ENCODE measurements at places on chromosomes 11 and 22.

DNA sequence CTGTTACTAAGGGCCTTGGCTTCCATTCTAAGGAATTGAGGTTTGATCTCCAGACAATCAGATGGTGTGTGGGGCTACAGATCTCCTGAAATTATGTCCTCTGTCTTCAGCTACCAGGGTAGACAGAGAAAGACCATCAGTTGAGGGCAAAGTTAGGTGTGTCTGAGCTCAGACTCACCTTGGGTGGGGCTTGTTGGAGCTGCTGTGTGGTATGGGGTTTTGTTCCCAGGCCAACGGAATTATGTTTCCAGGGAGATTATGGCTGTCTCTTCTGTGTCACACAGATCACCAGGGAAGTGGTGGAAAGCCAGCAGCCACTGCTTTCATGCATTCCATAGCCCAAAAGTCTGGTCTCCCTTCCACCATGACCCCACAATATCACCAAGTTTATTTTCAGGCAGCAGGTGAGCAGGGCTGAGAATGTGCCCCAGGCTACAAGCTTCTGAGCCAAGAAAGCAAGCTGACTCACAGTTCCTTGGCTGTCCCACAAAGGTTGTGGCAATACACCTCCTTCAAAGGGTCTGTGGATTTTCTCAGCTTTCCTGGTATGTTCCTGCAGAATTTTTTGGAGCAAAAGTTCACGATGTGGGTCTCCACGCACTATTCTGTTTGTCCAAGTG, 714.9 kb downstream of the LUZP2 start:
- no peak for DNase-seq

DNA sequence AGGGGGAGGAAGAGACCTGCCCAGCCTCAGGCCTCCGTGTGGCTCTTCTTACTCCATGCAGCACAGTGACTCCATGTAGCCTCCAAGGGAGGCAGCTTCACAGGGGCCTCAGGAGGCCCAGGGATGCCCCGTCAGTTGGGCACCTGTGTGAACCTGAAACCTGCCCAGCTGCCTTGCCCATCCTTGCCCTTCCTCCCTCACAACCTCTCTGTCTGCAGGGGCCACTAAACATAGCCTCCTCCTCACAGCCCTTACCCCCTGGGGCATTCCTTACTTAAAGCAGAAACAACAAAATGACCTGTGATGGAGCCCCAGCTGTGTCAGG, 7.1 kb downstream of the LRRC32 start:
- no peak for DNase-seq

GRCh38 chr11:4607096-4607495, 935 bp downstream of the TRIM68 start:
- DNase-seq = no peak

GRCh38 chr22:43154887-43155536, 3.7 kb downstream of the TSPO start:
- DNase-seq = no peak

DNA sequence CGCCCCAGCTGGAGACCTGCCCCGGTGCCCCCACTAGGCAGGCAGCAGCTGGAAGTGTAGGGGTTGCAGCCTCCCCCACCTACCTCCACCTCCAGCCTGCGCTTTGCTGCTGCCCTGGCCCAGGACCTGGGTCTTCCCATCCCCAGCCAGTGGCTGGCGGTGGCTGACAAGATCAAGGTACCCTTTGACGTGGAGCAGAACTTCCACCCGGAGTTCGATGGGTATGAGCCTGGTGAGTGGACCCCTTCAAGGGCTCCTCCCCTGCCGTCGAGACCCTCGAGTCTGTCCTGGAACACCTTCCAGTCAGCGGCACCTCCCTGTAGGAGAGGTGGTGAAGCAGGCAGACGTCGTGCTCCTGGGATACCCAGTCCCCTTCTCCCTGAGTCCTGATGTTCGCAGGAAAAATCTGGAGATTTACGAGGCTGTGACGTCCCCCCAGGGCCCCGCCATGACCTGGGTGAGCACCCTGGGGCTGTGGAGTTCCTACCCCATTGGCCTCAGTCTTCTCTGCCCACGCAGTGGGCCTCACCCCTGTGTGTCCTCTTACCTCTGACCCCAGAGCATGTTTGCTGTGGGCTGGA, 4.4 kb downstream of the PGGHG start:
- DNase-seq = no peak

DNA sequence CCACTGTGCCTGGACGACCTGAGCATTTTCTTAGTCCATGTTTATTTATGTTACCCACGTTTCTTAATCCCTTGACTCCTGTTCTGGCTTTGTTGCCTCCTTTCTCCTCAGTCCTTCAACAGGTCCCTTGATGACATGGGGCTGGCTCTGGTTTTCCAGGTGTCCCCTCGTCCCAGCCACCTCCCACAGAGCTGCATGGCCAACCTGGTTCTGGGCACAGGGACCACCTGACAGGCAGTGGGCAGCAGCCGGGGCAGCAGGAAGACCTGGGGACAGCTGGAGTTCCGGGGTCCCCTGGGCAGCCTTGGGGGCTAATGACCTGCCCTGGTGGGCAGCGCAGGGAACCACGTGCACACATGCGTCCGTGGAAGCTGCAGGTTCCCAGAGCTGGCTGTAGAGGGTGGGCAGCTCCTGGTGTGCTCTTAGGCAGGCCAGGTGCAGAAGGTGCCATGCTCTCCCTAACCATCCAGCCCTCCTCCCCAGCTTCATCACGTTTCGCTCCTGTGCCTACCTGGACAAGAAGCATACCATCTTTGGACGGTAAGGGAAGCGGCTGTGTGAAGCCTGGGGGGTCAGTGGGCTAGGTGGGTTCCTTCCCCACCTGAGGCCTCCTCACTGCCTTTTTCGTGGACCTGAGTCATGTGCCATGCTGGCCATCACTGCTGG, 27.7 kb downstream of the PPIL2 start:
- DNase-seq = no peak

DNA sequence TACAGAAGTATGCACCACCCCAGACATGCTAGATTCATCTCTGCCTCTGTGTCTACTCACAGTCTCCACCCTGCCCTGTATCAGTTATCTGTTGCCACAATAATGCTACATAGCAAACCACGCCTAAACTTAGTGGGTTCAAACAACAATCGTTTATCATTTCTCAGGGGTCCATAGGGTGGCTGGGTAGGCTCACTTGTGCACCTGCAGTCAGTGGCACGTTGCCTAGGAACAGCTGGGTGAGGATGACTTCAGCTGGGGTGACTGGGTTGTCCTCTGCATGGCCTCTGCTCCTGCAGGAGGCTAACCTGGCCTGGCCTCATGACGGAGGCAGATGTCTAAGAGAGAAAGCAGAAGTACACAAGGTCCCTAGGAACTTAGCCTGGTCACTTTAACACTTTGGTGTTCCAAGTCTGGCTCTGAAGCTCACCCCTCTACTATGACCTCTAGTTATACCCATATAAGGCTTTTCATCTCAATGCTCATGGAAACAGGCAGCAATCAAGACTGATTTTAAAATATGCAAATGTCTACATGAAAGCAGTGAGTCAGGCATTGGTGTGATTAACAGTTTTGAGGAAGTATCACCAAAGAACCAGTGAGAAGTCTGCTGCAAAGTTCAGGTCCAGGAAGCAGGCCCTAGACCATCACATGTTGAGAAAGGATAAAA, 10.7 kb downstream of the OLFML1 start:
- DNase-seq = no peak

DNA sequence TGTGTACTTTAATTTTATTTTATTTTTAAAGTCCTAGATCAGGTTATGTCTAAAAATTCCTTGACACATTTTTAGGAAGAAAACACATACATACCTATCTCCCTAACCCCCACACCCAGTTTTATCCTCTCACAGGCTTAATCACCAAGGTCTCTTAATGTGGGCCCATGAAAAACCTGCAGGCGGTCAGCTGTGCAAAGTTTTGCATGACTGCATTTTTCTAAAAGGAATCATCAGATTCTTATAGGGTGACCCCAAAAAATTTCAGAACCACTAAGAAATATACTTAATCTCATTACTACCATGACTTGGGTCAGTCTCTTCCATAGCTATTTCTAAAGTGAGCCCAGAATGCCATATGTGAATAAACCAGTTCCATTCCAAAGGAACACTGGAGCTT, 19.8 kb downstream of the SAA1 start:
- no peak for DNase-seq

GRCh38 chr11:69436041-69436982, 45.2 kb upstream of the LINC01488 start:
- DNase-seq = no peak

- peak; percentile 41 for DNase-seq
Observed at GRCh38 chr22:23385678-23386631, 194.1 kb downstream of the IGLL1 start.

DNA sequence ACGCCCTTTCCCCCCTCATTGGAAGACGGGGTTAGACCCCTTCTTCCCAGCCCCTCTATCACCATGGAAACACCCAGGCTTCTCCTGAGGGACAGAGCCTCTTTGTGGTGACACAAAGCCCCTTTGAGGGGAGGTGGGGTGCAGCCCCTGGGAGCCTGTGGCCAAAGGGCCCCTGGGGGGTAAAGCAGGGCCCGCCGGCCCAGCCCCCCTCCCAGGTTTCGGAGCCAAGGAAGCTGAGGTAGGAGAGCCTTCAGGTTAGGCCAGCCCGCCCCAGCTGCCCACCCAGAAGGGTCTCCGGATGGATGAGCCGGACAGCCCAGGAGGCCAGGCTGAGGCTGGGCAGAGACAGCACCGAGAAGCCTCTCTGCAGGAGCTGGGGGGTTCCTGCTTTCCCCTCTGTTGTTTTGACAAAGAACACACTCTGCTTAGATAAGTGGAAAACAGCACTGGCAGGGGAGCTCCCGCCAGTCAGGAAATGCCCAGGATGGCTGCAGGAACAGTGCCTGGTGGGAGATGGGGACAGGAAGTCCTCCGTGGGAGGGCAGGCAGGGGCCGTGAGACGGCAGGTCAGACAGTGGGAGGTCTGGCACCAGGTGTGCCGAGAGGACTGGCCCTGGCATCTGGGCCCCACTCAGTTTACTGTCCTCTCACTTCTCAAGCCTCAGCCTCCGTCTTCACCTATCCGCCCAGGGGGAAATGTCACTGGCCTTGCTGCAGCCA, 18.2 kb downstream of the ARVCF start:
- no peak for DNase-seq

DNA sequence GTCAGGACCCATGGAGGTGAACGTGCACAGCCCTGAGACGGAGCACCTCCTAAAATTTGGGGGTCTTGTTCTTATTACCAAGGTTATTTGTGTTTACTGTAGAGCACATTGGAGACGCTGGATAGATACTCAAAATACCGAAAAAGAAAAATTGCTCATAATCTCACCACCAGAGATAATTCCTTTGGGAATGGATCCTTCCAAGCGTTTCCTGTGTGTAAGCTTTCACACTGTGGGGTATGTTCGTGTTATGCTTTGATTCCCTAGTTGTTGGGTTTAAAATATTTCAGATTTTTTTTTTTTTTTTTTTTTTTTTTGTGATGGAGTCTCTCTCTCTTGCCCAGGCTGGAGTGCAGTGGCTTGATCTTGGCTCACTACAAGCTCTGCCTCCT, 14.1 kb upstream of the MRGPRD start:
- DNase-seq = no peak

DNA sequence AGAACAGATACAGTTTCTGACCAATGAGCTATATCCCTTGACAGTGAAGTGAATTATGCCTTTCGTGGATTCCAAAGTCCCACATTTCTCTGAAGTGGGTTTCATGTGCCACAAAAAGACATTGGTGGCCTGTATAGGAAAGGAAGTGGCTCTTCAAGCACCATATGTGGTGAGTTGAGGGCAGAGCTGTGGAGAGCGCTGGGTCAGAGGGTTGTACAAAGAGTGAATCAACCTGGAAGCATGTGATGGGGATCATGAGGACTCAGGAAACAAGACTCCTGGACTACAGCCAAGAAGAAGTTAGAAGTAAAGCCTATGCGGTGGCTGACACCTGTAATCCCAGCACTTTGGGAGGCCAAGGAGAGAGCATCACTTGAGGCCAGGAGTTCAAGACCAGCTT, 579 bp upstream of the SLC5A4 start:
- DNase-seq = no peak

- no peak for DNase-seq
Observed at GRCh38 chr11:11814614-11815452, 26.9 kb upstream of the USP47 start.

GRCh38 chr11:122345586-122345985, 229.6 kb upstream of the BLID start:
- DNase-seq = no peak

GRCh38 chr11:64406221-64406946, 47.4 kb downstream of the RPS6KA4 start:
- no peak for DNase-seq

DNA sequence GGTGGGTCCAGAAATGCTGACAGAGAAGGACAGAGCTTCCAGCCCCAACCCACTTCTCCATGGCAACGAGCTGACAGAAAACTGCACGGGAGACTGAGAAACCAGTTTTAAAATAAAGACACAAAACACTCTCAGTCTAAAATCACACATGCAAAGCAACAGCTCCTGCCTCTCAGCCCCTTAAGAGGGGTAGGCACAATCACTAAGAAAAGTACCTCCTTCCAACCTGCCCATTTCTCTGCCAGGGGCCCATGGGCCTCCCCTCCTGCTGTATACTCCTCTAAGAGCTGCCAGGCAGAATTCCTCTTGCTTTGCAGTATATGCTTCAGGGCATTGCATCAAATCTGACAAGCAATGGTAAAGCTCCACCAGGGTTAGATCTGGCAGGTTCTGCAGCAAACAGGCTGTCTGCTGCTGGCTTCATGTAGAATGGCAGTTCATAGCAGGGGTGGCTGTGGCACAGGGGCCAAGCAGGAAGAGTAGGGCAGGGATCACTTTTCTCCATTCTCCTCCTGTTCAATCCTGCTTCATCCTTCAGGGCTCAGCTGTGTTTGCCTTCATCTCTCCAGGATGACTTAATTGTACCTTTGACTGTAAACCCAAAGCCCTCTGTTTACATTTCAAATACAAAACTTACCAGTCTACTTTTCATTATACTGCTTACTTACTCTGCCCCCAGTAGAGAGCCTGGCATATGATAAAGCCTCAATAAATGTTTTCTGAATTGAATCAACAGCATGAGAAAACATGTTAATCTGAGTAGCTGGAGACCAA, 77.7 kb downstream of the KCNC1 start:
- DNase-seq = no peak

GRCh38 chr11:35825386-35825785, 118.5 kb upstream of the LDLRAD3 start:
- no peak for DNase-seq

- no peak for DNase-seq
Observed at GRCh38 chr11:35102267-35102666, 36.7 kb upstream of the CD44 start.

DNA sequence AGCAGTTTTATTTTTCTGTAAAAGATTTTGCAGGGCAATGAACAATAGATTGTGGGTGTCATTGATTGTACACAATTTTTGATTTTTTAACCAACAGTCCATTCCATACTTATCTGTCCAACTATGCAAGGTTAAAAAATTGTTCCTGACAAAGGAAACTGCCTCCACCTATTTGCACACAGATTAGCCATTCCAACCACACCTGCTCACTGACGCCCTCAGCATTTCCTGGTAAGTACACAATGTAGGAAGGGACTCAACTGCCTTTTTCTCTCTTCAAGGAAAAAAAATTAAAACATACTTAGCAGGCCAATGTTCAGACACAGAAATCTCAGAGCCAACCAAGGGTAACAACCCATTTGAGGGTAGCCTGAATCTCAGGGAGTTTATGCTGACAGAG, 4.3 kb upstream of the FUT4 start:
- no peak for DNase-seq
